ENCODE measurements at places on chromosomes 3 and 15.
A peak's percentile ranks its signal among the peaks of the same experiment; 100 is the strongest.

DNA sequence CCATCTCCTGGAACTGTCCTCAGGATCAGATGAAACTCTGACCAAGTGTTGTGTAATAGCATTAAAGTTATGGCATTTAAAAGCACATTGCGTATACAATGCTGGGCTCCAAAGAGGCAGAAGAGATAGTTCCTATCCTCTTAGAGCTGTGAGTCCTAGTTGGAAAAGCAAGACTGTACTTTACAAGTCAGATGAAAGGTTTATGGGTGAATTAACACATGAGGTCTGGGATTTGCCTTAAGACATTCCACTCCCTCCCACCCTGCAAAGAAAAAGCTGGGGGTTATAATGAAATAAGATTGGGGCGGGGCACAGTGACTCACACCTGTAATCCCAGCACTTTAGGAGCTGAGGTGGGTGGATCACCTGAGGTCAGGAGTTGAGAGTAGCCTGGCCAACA, 35.6 kb downstream of the SNAPC5 start:
- DNase-seq, result no peak

GRCh38 chr15:60179786-60180391, 175.8 kb downstream of the FOXB1 start:
- peak; percentile 23 for DNase-seq

DNA sequence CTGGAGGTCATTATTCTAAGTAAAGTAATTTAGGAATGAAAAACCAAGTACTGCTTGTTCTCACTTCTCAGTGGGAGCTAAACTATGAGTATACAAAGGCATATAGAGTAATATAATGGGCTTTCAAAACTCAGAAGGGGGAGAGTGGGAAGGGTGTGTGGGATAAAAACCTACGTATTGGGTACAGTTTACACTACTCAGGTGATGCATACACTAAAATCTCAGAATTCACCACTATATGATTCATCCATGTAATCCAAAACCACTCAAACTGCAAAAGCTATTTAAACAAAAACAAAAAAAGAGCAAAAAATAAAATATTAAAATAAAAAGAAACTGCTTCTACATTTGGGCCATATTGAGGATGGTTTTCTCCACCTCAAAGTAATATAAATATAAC, 623.3 kb downstream of the NSUN3 start:
- DNase-seq, result no peak

GRCh38 chr3:73530022-73530396, 94.7 kb downstream of the PDZRN3 start:
- no peak for DNase-seq

DNA sequence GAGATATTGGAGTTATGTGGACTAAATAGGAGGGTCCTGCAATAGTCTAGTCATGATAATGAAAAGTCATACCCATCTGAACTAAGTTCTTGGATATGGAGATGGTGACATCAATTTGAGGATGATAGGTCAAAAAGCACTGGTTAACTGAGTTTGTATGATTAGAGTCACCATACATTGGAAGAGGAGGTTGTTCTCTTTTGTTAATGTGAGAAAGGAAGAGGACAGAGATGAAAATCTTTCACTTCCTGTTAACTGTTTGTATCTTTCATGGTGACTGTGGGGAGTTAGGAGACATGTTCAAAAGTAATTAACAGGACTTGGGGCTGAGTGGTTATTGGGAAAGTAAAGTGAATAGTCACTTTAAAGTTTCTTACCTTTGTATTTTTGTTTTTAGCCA, 11.1 kb downstream of the TMEM62 start:
- peak; percentile 34 for DNase-seq

GRCh38 chr3:140530131-140530530, 147.7 kb upstream of the TRIM42 start:
- no peak for DNase-seq

DNA sequence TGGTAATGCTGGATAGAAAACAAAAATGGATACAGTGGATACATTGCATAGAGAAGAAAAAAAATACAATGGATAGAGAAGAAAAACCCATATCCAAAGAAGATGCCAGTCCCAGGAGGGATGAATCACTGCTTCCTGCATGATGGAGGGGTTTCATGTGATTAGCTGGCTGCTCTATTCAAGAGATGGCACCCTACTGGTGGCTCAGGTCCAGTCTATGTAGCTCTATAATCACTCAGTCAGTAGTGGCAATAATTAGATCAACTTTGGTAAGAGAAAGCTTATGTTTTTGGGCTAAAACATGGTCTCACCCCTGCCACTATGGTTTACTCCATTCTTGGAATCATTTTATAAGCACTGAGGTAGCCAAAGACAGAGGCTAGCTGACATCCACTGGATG, 33.7 kb upstream of the NOX5 start:
- DNase-seq, result no peak

DNA sequence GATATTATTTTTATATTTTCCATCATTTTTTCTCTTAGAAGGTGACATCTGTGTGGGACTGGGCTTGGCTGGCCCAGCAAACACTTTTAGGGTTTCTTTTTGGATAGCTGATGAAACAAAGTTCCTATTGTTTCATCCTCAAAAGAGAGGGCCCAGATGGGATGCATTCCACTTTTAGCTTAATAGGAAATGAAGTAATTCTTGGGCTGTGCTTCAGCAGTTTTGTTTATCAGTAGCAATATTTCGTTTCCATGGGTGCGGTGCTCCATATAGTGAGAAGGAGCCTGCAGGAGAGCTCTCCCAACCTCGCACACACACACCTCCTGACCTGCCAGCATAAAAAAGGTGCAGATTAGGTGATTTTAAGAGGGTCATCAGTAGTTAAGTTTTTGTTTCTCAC, 147.5 kb downstream of the AKAP13 start:
- DNase-seq, result no peak

DNA sequence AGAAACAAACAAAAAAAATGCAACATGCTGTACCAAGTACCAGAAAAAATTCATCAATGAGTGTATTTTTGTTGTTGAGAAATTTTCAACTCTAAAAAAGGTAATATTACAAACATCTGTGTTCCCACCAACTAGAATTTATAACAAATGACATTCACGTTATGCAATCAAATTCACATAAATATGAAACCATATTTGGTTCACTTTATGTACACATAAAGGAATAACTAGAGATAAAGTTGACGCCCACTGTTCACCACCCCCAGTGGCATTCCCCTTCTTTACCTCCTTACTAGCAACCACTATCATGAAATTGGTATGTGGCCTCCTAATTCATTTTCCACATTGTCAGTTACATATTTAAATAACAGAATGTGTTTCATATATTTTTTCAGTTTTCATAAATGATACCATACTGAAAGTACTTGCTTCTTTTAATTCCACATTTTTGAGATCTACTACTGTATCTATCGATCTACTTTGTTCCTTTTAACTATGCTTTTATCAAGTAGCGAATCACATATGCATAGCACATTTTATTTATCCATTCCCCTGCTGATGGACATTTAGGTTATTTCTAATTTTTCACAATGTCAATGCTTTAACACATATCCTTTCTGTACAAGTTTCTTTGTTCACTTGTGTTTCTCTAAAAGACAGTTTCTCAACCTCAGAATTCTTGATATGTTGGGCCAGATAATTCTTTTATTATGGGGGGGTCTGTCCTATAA, 34.5 kb downstream of the TBC1D5 start:
- no peak for DNase-seq

GRCh38 chr15:59291213-59291549, 81.5 kb downstream of the MYO1E start:
- DNase-seq, result no peak

DNA sequence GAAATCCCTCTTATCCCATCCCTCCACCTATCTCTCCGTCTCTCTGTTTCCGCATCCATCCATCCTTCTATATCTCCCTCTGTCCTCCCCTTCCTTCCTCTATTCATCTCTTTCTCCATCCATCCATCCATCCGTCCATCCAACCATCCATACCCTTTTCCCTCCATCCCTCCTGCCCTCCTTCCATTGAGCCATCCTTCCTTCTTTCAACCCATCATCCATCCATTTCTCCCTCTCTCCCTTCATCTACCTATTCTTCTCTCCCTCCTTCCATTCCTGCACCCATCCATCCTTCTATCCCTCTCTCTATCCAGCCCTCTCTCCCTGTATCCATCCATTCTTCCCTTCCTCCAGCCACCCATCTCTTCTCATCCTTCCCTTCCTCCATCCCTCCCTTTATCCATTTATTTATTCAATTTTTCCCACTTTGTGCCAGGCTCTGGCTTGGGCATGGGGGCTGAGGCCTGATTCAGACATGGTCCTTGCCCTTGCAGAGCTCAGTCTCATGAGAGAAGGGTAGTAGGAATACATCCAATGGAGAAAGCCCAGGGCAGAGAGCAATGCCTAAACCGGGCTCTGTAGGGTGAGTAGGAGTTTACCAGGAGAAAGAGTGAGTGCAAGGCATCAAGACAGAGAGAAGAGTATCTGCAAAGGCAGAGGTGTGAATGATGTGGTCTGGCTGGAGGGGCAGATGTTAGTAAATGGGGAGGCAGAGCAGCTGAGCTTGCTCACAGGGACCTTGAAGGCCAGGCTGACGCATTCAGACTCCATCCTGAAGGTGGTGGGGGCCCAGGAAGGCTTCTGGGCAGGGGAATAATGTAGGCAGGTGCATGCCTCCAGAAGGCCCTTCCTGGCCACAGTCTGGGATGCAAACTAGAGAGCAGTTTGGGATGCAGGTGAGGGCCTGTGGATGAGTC, 19.5 kb upstream of the FBLN2 start:
- no peak for DNase-seq

GRCh38 chr15:100536733-100537132, 8.0 kb upstream of the CERS3 start:
- DNase-seq, result no peak

DNA sequence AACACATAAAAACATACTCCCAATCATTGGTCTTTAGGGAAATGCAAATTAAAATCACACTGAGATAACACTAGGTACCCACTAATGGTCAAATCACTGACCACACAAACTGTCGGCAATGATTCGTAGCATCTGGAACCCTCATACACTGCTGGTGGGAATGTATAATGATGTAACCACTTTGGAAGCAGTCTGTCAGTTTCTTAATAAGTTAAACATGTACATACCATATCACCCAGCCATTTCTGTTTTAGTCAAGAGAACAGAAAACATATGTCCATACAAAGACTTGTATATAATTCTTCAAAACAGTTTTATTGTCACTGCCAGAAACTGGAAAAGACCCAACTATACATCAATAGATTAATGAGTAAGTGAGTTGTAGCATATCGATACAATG, 63.3 kb upstream of the LRRC3B start:
- DNase-seq, result no peak

DNA sequence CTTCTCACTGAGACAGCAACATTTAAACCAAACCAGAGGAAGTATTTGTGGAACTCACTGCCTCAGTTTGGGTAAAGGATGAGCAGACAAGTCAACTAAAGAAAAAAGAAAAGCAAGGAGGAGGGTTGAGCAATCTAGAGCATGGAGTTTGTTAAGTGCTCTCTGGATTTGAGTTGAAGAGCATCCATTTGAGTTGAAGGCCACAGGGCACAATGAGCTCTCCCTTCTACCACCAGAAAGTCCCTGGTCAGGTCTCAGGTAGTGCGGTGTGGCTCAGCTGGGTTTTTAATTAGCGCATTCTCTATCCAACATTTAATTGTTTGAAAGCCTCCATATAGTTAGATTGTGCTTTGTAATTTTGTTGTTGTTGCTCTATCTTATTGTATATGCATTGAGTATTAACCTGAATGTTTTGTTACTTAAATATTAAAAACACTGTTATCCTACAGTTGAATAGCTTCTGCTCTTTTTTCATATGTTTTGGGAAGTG, 23.3 kb downstream of the CLDN18 start:
- DNase-seq, result no peak

DNA sequence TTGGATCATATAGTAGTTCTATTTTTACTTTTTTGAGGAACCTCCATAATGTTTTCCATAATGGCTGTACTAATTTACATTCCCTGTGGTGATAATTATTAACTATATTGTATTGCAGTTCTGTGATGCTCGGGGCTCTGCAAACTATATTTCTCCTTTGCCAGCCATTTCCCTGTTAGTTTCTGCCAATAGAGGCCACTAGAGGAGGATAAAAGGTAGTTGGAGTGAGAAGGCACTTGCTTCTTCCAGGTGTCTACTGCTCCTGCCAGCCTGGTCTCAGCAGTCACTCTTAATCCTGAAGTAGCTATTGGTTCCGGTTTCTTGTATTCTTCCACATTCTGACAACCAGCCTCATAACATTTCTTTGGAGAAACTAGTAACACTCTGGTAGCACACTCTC, 233.9 kb upstream of the GBE1 start:
- DNase-seq, result no peak

DNA sequence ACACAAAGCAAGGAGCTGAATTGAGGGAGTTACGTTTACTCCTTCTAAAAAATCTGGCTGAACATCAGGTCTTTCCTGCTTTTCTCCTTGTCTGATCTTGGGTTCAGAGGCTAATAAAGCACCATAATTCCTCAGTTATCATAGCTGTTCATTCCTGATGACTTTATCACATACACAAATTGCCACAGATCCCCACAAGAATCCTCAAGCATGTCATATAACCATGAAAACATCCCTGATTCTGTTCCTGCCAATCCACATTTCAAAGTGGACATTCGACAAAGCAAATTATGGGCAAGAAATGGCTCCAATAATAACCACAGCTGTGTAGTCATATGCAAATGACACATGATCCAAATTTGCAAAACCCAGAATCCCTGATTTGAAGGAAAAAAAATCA, 321.3 kb downstream of the MEX3B start:
- DNase-seq, result no peak

DNA sequence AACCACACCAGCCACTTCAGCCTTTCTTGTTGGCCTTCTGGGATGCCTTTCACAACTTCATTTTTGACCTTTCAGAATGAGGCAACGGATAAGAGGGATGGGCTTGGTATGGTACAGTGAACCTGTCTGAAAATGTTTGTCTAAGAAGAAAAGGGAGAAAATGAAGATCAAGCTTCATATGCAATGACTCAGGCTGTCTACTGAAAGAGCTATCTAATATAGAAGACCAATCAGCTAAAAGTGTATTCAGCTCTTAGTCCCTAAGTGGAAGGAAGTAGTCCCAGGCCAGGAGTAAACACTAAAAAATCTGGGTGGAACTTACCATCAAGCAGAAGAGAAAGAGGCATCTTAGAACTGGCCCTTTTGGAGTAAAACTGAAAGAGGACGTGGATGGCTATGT, 12.2 kb upstream of the UPK1B start:
- DNase-seq, result no peak

DNA sequence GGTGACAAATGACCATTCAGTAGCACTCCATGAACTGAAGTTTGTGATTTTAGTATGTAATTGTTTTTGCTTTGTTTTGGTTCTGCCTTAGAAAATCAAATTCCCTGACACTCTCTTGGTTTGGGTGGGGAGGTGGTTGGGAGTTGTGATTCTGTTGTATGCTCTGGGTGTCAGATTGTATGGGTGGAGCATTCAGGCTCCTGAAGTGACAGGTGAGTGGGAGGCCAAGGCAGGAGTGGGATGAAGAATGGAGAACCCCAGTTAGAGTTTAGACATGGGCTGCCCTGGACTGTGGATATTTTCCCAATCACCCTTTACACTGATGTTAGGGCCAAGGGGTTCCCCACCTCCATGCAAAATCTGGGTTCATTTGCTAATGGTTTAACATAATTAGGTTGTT, 83.6 kb downstream of the ARPP21 start:
- no peak for DNase-seq

GRCh38 chr3:137669519-137670060, 94.5 kb upstream of the SOX14 start:
- DNase-seq, result no peak

- DNase-seq, result no peak
Measured at GRCh38 chr3:158830391-158830790, 28.5 kb downstream of the MFSD1 start.

Measured in GM20000 (cell line).